Liver (tissue), 10 donors: ENCODE measurements at places on chromosomes 16 and 17. TPM values are rescaled to one million over a fixed set of nuclear protein-coding genes. Genes with fewer than 3 reads are reported as not detected.
A peak's percentile ranks its signal among the peaks of the same experiment; 100 is the strongest.

DNA sequence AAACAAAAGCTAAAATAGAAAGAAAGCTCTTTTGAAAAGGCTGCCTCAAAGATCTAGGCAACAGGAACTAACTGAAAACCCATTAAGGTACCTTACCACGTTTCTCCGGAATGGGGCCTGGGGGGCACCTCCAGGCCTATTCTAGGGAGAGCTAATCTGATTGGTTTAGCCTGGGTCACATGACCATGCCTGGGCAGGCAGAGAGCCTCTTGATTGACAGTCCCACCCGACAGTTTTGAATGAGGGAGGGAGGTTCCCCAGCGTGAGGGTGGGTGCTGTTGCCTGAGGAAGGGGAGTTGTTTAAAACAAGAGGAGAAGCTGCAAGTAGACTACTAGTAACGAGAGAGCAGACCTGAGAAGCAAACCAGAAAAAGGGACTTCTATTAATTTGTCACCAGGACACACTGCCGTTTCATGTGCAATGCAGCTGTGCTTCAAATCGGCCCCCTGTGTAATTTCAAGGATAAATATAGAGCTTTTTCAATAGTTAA lies 143.4 kb upstream of the HS3ST2 start:
- H3K27ac ChIP-seq = no peak overlapping the region
- H3K4me3 ChIP-seq = no peak overlapping the region

- H3K36me3 ChIP-seq = no peaks in the 10 kb centered on the region
- H3K4me1 ChIP-seq = peaks cover 6% of the 10 kb centered on the region
- peak overlapping the region; percentile 47 for H3K4me3 ChIP-seq
- peak; percentile 80 for DNase-seq
- H3K27me3 ChIP-seq = peaks cover 2% of the 10 kb centered on the region
These were observed 1.1 kb downstream of the SPECC1 start for GRCh38 chr17:20010099-20010863.

- H3K27me3 ChIP-seq = no peaks in the 10 kb centered on the region
- H3K36me3 ChIP-seq = peaks cover 15% of the 10 kb centered on the region
- H3K27ac ChIP-seq = no peak overlapping the region
- peaks cover 4% of the 10 kb centered on the region for H3K4me1 ChIP-seq
- no peak overlapping the region for H3K4me3 ChIP-seq
- DNase-seq = no peak
These were observed 2.2 kb downstream of the PIP4K2B start for GRCh38 chr17:38797158-38797490.

DNA sequence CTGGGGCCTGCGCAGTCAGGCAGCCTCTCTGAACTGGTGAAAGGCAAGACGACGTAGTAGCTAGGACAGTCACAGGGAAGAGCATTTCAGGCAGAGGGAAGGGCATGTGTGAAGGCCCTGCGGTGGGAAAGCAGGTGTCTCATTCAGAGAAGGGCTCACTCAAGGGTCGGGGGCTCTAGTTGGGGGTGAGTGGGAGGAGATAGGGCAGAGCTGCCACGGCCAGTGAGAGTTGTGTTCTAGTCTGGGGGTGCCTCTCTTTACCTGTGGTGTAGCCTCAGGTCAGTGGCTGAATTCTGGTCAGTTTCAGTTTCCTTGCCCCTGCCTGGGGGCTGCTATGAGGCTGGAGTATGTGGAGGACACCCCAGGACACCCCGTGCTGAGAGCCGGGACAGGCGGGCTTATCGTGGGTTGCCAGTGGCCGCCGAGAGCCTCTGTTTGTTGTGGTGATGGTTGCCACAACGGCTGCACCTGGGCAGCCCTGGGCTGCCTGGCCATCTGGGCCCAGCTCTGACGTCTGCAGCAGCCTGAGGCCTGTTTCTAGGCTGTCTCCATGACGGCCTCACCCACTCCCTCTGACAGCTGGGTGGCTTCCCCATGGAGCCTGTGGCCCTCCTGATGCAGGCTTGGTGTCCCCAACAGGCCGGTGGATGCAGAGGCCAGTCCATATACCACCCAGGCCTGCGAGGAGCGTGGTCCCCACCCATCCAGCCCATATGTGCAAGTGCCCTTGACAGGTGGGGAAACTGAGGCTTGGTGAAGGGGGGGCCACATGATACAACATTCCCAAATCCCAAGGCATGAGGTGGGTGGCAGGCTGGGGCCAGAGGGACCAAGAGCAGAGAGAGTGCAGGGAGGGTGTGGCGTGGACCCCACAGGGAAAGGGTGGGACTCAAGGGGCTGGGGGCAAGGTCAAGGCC lies 10.8 kb downstream of the MAP2K3 start:
- H3K27me3 ChIP-seq = no peaks in the 10 kb centered on the region
- no peak overlapping the region for H3K27ac ChIP-seq
- DNase-seq = peak; percentile 66
- H3K4me3 ChIP-seq = no peak overlapping the region
- H3K4me1 ChIP-seq = no peaks in the 10 kb centered on the region
- peaks cover 11% of the 10 kb centered on the region for H3K36me3 ChIP-seq

DNA sequence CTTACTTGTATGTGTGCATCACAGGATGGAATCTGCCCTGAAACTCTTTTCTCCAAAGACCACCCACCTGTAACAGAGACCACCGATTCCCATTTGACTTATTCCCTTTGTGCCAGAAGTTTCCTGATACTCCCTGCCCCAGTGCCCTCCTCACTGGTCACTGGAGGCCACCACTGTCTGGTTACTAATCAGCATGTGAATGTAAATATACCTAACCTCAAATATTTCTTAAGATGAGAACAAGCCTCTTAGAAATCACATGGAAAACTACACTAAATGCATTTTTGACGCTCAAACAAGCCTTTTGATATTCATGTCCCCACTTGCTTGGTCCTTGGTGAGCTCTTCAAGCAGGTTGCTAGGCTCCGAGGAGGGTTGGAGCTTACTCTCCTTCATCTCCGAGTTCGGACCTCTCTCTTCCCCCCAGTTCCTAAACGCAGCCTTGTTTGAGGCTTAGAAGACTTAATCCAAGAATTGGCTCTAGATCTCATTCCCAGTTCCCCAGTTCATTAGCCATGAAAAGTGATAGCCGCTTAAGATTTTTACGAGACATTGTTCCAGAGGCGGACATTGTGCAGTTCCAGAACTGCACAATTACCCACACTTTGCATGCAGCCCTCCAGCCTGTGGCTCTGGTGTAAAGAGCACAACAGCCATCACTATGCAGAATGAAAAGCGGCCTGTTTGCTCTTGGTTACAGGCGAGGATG lies 579.2 kb upstream of the PSMD7 start:
- no peak overlapping the region for H3K4me3 ChIP-seq
- no peak for DNase-seq
- no peaks in the 10 kb centered on the region for H3K27me3 ChIP-seq
- H3K27ac ChIP-seq = no peak overlapping the region

- peaks cover 7% of the 10 kb centered on the region for H3K4me1 ChIP-seq
- DNase-seq = no peak
- H3K27ac ChIP-seq = no peak overlapping the region
- no peaks in the 10 kb centered on the region for H3K36me3 ChIP-seq
- no peaks in the 10 kb centered on the region for H3K27me3 ChIP-seq
These were observed 73.1 kb downstream of the SREBF1 start for GRCh38 chr17:17763734-17764133.

GRCh38 chr16:31714903-31715504 lies 158.6 kb upstream of the ZNF267 start:
- DNase-seq = no peak
- H3K27me3 ChIP-seq = no peaks in the 10 kb centered on the region
- no peak overlapping the region for H3K27ac ChIP-seq
- peaks cover 2% of the 10 kb centered on the region for H3K36me3 ChIP-seq

DNA sequence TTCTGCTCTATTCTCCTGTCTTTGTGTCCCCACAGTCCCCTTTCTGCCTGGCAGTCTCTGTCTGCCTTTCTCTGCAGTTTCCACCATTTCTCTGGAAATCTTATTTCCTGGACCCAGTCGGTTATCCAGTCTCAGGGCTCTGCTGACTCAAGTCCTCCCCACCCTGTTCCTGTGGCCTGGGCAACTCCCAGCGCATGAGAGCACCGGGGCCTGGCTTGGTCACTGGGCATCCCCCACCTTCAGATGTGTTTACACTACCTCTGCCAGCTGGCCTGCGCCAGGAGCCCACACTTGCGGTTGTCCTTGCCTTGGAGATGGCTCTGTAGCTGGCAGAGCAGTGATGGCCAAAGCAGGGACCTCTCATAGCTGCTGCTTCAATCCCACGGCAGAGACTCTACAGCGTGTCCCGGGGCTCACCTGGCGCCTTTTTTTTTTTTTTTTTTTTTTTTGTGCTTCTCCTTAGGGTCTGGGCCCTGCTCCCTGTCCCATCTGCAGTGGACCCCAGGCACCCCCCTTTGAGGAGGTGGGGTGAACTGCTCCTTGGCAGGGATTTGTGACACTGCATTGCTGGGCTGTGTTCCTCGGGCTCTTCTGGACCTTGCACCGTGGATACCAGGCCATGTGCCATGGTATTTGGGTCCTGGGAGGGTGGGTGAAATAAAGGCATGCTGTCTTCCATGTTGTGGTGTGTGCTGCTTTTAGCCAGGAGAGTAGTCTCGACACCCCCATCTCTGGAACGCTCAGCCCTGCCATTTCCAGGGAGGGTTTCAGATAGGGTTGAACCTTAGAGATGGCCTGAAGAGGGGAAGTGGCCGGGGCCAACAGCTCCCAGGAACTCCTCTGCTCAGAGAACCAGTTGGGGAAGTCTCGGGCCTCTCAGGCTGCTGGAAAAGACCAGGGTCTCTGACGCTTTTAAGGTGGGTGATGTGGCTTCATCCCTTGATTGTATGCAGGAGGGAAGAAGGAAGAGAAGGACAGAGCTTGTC lies 17.5 kb downstream of the GUCY2D start:
- no peaks in the 10 kb centered on the region for H3K36me3 ChIP-seq
- peaks cover 44% of the 10 kb centered on the region for H3K4me1 ChIP-seq
- no peak overlapping the region for H3K27ac ChIP-seq

DNA sequence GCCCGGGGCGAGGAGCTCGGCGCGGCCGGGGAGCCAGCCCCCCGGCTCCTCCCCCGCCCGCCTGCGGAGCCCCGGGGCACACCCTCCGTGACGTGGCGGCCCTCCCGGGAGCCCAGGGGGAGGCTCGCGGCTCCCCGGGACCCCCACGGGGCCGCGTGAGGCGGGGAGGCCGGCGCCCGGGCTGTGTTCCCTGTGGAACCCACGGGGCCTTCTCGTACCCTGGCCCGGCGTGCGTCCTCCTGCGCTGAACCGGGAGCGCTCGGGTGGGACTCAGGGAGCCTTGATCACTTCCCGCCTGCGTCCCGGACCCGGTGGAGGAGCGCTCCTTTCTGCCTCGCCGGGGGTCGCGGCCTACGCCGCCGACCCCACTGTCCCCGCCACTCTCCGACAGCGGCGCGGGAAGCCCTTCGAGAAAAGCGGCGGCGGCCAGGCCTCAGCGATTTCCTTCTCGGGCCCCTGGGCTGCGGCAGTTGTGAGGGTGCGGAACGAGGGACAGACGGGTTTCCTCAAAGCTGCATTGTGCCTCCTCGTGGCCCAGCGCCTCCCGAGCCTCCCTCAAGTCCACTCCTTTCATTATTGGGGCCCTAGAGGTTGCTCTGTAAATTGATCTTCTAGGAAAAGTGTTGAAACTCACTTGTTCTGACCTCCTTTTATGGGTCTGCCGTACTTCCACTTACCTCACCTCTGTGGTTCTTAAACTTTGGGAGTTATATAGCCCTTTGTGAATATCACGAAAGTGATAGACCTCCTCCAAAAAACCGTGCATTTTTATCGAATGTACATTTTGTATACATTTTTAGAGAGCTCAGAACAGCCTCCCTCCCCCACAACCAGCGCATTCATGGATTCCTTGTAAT lies 597 bp downstream of the LIG3 start:
- H3K27ac ChIP-seq = peak overlapping the region; percentile 92
- peak overlapping the region; percentile 89 for H3K4me3 ChIP-seq
- no peaks in the 10 kb centered on the region for H3K27me3 ChIP-seq
- DNase-seq = peak; percentile 66

GRCh38 chr17:49574323-49574781 lies 1.3 kb upstream of the NXPH3 start:
- H3K27me3 ChIP-seq = no peaks in the 10 kb centered on the region
- peaks cover 14% of the 10 kb centered on the region for H3K4me1 ChIP-seq
- DNase-seq = no peak
- H3K27ac ChIP-seq = no peak overlapping the region
- no peak overlapping the region for H3K4me3 ChIP-seq

DNA sequence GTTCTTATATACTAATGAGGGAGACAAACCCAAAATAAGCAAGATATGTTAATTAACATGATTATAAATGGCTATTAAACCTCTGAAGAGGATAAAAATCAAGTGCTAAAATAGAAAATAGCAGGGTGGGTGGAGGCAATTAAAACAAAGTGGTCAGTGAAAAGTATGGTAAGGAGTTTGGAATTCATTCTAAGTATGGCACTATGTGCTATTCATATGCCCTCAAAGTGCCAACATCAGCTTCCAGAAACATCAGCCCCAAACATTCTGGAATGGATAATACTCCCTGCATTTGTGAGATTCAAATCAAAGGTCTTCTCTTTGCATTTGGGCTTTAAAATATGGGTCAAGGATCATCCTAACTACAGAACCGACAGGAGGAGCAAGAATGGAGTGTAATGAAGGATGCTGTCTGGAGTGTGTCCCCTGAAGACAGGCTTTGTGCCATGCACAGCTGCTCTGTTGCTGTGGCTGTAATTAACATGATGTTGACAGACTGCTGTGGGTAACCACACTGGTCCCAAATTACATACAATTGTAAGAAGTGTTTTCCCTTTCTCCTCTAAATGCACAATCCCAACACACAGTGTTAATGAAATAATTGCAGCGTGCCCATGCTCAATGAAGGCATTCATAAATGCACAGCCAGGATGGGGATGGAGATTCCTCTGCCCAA lies 93.1 kb downstream of the VAT1L start:
- no peak for DNase-seq
- no peaks in the 10 kb centered on the region for H3K4me1 ChIP-seq

- H3K36me3 ChIP-seq = no peaks in the 10 kb centered on the region
- no peaks in the 10 kb centered on the region for H3K27me3 ChIP-seq
- H3K4me3 ChIP-seq = no peak overlapping the region
These were observed 17.5 kb upstream of the FBXO47 start for GRCh38 chr17:38984666-38985065.

DNA sequence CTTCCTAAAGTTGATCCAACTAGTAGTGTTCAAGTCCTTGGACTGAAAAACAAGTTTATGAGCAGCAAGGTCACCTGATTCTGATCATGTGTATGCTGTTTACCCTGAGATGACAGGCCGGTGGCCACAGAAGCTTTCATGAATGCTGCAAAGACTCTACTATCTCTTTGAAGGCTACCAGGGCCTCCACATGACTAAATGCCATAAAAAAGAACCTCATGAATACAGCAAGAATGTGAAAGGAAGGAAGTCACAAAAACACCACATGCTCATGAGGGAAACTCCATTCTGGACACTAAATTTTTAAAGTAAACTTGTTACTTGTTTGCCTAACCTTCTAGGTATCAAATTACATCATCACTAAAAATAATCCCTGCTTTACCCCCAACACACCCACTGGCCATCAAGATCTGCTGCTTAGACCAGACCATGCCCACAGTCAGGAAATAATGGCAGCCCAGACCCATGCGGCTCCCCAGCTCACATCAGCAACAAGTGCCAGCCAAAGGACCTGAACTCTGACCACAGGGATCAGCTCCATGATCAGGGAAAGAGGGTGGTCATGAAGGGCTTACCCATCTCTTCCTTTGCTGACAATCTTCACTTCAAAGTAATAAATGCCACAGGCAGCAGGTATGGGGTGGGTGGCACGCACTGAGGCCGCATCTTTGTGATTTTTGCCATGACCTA lies 1.4 kb downstream of the RANBP10 start:
- peaks cover 30% of the 10 kb centered on the region for H3K4me1 ChIP-seq
- no peak for DNase-seq
- H3K27ac ChIP-seq = peak overlapping the region; percentile 88
- H3K36me3 ChIP-seq = peaks cover 17% of the 10 kb centered on the region
- H3K4me3 ChIP-seq = peak overlapping the region; percentile 83
- H3K27me3 ChIP-seq = no peaks in the 10 kb centered on the region

GRCh38 chr17:31283841-31284240 lies 13.2 kb downstream of the OMG start:
- DNase-seq = no peak
- no peaks in the 10 kb centered on the region for H3K27me3 ChIP-seq
- no peak overlapping the region for H3K4me3 ChIP-seq
- H3K4me1 ChIP-seq = no peaks in the 10 kb centered on the region

Gene ZNF267
- total RNA-seq = 9.0 TPM

Gene CCDC40
- total RNA-seq = 3.0 TPM
